Calu3 (cell line): ENCODE measurements at places on chromosomes 1 and 21. TPM values are rescaled to one million over a fixed set of nuclear protein-coding genes. Genes with fewer than 3 reads are reported as not detected.
A peak's percentile ranks its signal among the peaks of the same experiment; 100 is the strongest.

Gene CD244
- total RNA-seq = not detected in 2 replicates

Gene MEX3A
- 3.3 and 5.0 TPM in 2 replicates for total RNA-seq

Gene KRTAP6-3
- total RNA-seq = not detected in 2 replicates

Gene INSRR
- total RNA-seq = not detected in 2 replicates

- DNase-seq = no peak
Observed at GRCh38 chr1:204814166-204814884, 56.3 kb upstream of the NFASC start.

GRCh38 chr1:157798211-157798610 lies 21.3 kb upstream of the FCRL2 start:
- DNase-seq = no peak

- DNase-seq = no peak
Observed at GRCh38 chr1:87147851-87148250, 180.8 kb upstream of the LMO4 start.

- DNase-seq = no peak
Observed at GRCh38 chr1:89611721-89612120, 21.2 kb upstream of the LRRC8C start.

DNA sequence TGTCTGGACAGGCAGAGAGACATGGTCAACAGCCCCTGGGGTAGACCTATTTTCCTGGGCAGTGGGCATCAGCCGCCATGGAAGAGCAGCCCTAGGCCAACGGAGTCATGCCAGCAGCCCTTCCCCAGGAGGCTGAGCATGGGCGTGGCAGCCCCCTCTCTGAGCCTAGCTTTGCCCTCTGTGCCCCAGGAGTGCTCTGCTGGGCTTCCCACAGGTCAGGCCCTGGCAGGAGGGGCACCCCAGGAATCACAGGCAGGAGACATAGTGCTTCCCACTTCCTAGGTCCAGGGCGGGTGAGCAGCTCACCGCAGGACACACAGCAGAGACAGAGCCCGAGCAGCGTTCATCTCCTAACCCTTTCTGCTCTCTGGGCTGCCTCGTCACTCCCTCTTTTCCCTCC lies 132.8 kb downstream of the GLIS1 start:
- no peak for DNase-seq

DNA sequence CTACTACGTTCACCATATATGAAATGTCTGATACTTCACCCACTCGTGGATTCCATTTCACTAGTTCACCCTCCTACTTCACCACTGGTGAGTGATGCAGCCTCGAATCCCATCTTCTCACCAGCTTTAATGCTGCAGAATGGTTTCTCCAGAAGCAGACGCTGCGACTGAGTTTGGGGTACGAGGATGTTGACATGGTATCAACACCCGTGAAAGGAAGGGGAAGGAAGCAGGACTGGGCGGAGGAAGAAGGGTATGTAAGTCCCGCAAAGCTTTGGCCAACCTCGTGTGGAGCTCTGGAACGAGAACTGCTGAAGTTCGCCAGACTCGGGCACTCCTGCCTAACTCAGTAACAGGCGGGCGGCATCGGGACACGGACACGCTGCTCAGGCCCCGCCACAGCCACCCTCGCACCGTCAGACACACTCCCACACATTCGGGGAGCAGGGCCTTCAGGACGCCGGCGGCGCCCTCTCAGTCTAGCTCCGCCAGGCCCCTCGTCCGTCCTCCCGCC lies 833 bp upstream of the DIP2A start:
- DNase-seq = peak; percentile 21

- DNase-seq = no peak
Observed at GRCh38 chr1:226779561-226779960, 40.5 kb upstream of the ITPKB start.

DNA sequence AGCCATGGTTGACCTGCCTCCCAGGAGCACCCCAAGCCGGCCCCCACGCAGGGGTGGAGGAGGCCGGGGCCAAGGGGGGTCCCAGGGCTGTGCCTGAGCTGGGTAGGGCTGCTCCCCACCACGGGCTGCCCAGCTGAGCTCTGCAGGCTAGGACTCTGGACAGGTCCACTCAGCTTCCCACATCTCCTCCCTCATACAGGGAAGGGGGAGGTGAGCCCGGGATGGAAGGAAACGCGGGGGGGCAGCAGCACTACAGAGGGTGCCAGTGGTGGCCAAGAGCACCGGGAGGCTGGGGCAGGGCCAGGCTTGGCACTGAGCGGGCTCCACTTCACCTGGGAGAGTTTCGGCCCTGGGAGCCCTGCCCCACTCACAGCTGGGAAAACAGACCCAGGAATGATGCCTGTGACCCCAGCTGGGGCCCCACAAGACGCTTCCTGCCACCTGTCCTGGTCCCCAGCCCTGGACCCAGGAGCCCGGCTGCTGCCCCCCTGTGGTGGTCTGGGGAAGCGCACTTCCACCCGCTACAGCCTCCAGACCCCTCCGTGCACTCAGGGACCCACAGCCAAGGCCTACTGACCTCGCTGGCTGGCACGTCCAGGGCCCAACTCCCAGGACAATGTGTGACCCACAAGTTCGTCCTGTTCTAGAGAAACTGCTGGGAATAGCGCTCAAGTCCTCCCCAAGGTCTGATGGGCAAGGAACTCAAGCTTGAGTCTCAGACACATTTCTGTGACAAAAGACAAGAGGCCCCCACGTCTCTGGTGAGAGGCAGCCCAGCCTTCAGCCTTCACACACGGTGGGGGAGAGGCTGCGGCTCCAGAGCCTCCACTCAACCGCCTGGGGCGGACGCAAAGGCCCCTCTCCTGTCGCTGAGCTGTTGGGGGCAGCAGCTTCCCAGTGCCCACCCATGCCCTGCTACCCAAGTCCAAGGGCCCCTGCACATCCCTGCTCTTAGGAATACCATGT lies 3.0 kb downstream of the AURKAIP1 start:
- peak; percentile 82 for DNase-seq

GRCh38 chr1:76635784-76636183 lies 231.5 kb upstream of the ST6GALNAC5 start:
- DNase-seq = no peak

DNA sequence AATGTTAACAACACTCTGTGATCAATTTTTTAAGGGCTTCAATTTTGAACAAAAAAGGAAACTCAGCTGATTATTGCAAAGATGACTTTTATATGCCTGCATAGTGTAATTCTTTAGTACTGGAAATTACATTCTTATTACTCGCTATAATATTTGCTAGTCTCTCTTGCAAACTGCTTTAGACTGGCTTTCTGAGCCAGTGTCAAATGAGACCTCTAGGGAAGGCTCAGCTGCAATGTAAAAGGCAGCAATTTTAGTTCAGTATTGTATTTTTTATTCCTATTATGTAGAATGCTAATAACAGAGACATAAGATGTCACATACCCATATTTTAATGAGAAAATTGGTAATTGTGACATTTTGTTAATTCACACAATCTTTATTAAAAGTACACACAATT lies 338.1 kb upstream of the LYPLAL1 start:
- no peak for DNase-seq
